ENCODE measurements at places on chromosomes 3 and 15.
A peak's percentile ranks its signal among the peaks of the same experiment; 100 is the strongest.

DNA sequence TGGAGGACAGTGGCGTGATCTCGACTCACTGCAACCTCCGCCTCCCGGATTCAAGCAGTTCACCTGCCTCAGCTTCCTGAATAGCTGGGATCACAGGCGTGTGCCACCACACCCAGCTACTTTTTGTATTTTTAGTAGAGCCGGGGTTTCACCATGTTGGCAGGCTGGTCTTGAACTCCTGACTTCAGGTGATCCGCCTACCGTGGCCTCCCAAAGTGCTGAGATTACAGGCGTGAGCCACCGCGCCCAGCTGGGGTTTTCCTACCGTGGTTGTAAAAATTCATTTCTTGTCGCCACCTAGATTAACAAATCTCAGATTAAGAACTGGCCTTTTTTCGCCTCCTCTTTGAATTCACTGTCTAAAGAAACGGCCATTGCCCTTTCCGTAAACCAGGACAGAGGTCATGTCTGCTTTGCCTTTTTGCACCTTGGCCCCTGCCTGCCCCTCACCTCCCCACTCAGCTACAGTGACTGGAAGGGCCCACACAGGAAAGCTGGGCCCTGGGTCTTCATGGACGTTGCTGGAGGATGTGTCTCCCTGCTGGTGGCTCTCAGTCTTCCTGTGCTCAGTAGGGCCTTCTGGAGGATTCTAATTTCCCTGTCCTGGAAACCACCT, 17.2 kb downstream of the ZNF710 start:
- no peak for DNase-seq

DNA sequence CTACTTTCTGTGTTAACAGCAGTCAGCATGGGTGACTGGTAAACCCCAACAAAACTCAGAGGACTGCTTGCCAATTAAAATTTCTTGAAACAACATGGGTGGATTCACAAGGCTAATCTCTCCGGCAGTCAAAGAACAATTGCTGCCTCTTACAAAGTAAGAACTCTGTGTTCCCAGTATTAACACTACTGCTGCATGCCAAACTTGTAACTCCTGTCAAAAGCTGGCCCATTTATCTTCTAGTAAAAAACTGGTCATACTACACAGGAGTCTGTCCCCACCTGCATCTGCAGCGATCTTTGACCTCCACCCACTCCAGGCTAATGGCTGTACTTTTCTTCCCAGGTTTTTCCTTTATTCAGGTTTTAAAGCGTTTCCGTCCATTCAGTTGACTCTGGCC, 8.7 kb upstream of the ZNF589 start:
- no peak for DNase-seq

GRCh38 chr3:184908859-184909258, 96.9 kb downstream of the VPS8 start:
- DNase-seq: no peak

- no peak for DNase-seq
Measured at GRCh38 chr15:39365873-39366272, 215.0 kb upstream of the THBS1 start.

DNA sequence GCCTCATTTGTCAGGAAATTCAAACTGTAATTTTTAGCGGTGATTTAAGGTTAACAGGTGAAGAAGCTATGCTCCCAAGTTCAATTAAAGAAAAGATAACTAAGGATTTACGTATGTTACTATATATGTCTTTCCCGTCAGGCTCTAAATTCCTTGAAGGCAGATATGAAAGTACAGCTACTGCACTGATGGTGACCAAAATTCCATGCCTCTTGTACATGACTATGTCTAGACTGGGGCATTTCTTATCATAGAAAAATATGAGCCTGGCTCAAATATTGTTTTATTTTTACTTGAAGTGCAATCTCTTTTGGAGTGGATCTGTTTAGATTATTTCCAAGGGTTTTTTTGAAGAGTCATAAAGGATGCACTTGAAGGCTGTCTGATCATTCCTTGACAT, 647.1 kb upstream of the KCNMB2 start:
- no peak for DNase-seq

GRCh38 chr3:168289471-168290008, 193.8 kb upstream of the GOLIM4 start:
- no peak for DNase-seq

DNA sequence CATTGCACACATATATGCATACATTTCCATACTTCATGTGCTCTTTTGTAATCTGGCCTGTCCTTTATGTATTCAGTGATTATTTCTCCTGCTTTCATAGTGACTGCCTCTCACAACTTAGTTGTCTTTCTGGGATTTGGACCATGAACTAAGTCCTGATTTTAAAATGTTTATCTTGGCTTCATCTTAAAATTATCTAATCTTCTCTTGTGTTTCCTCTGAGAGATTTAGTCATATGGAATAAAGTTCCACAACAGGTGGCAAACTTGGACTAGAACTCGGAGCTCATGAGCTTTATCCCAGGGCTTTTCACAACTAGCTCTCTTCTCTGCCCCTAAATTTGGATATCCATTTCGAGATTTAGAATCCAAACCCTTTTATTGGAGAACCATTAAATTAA, 44.3 kb downstream of the U2SURP start:
- DNase-seq: no peak

- no peak for DNase-seq
Measured at GRCh38 chr3:179671747-179672242, 19.0 kb downstream of the USP13 start.

DNA sequence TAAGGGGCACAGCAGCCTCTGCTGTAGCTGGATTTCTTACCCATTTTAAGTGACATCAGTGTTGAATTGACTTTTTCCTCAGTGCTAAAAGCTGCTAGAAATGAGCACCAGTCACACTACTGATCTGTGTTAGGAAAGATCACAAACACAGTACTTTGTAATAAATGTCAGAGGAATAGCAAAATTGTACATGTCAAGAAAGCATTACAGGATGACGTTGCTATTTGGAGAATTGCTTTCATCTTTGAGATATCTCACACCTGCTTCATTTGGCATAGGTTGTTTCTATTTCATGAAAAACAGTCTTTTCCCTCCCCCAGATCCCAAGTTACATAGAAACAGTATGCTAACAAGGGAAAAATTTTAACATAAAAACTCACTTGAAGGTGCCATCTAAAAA, 77.8 kb downstream of the SLC25A26 start:
- no peak for DNase-seq

DNA sequence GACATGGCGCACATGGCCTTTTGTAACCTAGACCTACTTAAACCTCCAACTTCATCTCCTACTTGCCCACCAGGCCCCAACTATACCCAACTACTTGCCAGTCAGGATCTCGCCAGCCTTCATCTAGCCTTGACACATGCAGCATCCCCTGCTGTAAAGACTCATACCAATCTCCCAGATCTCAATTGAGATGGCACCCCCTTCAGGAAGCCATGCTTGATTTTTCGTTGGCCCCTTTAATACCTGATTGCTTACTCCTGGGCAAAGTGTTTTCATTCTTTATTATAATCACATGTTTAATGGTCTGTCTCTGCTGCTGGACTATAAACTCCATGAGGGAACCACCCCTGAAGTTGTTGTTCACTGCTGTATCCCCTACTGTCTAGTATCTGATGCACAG, 150.8 kb downstream of the SOX2 start:
- no peak for DNase-seq

- no peak for DNase-seq
Measured at GRCh38 chr15:62745621-62746225, 296.8 kb upstream of the TPM1 start.

DNA sequence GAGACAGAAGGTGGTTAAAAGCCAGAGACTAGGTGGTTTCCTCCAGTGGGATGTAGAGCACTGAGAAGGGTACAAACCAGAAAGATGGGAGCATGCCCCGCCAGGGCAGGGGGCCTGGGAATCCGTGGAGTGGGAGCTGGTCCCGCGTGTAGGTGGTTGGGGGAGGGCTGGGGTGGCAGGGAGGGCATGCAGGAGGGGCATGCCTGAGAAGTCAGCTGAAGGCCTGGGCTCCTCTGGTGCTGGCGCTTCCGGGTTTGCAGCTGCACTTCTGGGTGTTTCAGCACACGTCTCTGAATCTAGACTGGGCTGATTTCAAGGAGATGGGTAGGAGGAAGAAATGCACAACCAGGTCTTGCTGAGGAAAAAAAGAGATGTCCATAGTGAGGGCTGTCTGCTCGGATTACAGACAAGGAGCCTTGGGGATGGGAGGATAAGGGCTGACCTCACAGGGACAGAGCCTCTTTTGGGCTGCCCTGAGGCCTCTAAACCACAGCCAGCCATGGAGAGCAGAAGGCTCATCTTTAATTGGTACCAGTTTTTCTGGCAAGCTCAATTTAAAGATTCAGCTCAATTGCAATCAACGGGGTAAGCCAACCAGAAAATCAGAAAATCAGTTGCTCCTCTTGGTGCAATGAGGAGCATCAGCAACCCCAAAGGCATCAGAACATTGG, 151.9 kb downstream of the FAM43A start:
- no peak for DNase-seq

GRCh38 chr3:48716508-48716981, 476 bp downstream of the IP6K2 start:
- peak; percentile 19 for DNase-seq

DNA sequence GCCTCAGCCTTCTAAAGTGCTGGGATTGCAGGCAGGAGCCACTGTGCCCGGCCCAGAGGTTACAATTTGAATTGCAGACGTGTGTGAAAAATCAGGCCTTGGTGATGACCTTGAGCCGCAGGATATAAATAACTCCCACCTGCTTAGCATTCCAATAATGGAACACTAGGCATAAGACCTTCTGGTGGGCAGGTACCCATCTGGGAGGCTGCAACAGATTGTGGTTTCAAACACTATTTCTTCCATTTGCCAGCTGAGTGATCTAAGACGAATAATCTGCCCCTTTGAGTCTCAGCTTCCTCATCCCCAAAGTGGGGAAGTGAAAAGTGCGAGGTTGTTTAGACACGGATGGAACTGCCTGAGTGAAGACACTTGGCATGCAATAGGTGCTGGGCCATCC, 47.7 kb upstream of the HERC1 start:
- peak; percentile 83 for DNase-seq

GRCh38 chr3:47022641-47023071, 43.2 kb downstream of the NBEAL2 start:
- DNase-seq: no peak

GRCh38 chr3:114586119-114586518, 292.3 kb downstream of the TIGIT start:
- DNase-seq: no peak

DNA sequence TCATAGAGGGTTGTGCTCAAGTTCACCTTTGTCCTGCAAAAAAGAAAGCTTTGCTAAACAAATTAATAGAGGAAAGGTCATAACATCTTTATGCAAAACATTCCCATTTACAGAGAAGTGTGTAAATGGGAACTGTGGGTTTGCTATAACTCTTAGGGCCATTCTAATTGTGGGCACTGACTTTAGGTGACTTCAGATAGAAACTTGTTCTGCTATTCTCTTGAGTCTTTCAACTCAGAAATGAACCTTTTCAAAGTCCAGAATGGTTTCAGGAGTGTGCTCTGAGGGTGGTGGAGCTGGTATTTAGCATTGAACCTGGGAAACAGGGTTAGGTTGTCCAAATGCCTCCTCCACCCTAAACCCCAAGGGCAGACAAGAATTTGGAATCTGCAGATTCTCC, 34.0 kb downstream of the SPTSSB start:
- DNase-seq: no peak

DNA sequence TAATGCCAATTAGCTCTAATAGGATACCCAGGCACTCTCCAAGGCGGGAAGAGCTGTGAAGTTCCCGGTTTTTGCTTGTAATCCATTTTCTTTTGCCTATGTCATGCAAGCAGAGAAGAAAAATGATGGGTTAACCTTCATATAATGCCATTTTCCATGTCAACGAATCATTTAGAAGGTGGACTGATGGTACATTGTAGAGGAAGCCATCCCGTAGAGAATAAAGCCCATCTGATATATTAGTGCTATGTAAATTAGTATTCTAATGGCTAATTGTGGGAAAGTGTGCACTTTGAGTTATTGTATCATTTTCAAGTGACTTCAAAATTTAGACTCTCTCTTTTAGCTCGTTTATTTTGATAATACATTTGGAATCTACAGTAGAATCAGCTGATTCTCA, 509.1 kb downstream of the ROBO2 start:
- DNase-seq: no peak

- DNase-seq: no peak
Measured at GRCh38 chr3:83454353-83454752, 1504.4 kb upstream of the CADM2 start.

- DNase-seq: no peak
Measured at GRCh38 chr3:123605789-123606234, 21.0 kb upstream of the HACD2 start.

- peak; percentile 59 for DNase-seq
Measured at GRCh38 chr3:58082047-58082446, 73.8 kb downstream of the FLNB start.

GRCh38 chr3:157290766-157291165, 130.8 kb upstream of the CCNL1 start:
- no peak for DNase-seq

DNA sequence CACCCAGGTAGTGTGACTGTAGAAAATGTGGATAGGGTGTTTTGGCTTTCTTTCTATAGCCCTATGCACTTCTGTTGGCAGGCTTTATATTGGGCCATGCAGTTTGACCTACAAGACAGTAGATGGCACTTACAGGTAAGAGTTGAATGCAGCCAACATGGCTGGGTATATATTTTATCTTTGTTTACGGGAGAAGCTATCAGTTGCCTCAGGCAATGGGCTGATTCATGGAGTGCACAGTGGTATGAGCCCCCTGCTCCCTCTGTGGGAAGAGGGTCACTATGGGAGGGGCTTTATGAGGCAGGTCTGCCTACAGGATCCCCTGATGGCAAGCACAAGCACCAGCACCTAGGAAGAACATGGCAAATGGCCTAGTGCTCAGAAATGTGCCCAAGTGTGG, 301.2 kb upstream of the CDIN1 start:
- DNase-seq: no peak

- peak; percentile 42 for DNase-seq
Measured at GRCh38 chr3:81302045-81302444, 459.4 kb downstream of the GBE1 start.

DNA sequence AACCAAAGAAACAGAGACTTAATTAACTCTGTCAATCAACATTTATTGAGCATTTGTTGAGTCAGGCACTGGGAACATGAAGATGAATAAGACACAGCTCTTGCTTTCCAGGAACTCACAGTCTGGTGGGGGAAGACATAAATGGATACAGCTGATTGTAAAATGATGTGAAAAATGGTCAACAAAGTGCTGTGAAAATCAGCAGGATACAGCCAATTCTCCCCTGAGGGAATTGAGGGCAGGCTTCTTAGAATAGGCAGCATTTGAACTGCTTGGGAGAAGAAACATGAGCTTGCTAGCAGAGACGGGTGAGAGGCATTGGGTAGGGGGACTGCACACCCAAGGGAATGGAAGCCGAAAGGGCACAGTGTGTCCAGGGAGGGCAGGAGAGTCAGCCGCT, 41.1 kb downstream of the MFSD1 start:
- no peak for DNase-seq

GRCh38 chr3:64687781-64688604, at the start of gene ADAMTS9:
Gene ADAMTS9 (minus strand): TSS chr3:64688000. CDS start chr3:64687657, 343 bp downstream.
- DNase-seq: no peak

- DNase-seq: no peak
Measured at GRCh38 chr15:68328964-68329363, 51.4 kb downstream of the FEM1B start.

- DNase-seq: peak; percentile 71
Measured at GRCh38 chr3:134864636-134865035, 69.6 kb downstream of the EPHB1 start.

Measured in suppressor macrophage (primary cell).